ENCODE measurements at places on chromosomes 12 and 14.

- DNase-seq = no peak
Observed at GRCh38 chr12:113103756-113104450, 31.7 kb downstream of the RASAL1 start.

DNA sequence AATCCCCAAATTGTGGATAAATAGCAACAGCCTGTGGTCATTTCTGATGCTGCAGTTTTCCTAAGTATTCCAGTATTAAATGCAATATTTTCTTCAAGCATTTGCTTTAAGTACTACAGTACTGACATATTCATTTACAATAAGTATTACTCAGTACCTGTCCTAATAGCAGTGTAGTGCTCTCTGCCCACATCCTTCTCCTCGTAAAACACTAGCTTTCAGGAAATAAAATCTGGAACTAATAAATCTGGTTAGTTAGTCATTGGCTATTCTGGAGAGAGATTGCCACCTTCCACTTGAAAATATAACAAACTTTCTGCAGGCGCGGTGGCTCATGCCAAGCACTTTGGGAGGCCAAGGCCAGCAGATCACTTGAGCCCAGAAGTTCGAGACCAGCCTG, 441.5 kb downstream of the PRKD1 start:
- DNase-seq = no peak

DNA sequence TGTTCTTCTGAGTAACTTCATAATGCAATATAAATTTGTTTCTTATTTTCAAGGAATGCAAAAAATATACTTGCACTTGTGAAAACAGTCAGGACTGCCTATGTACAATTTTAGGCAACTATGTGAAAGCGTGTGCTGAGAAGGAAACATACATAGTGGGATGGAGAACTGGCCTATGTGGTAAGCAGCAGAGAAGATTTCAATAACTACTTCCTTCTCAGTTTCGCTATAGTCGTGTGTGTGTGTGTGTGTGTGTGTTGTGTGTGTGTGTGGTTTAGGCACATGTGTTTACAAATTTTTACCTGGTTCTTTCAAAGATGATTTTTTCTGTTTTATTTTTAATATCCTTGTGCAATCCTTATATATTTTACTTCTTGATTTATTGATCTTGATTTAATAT, 211.8 kb downstream of the LRRK2 start:
- no peak for DNase-seq

DNA sequence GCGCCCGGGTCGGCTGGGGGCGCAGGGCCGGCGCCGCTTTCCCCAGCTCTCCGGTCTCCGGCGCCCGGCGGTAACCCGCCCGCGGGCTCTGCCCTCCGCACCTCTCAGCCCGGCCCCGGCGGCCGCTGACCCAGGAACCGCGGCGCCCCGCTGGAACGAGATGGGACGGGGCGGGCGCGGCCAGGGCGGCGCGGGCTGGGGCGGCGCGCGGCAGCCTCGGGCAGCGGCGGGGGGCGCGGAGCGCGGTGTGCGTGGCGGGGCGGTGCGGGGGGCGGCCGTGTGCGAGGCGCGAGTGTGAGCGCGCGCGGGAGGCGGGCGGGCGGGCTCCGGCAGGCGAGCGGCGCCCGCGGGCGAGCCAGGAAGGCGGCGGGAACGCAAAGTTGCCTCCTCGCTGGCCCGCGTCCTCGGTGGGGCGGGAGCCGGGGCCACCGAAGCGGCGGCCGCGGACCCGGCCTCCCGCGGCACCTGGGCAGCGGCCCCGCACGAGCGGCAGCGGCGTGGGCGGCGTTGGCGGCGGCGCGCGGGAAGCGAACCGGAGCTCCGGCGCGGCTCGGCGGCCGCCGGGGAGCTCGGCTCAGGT, 671 bp upstream of the DIO3 start:
- DNase-seq = no peak

GRCh38 chr12:107356266-107356936, 263.1 kb upstream of the CRY1 start:
- DNase-seq = no peak

DNA sequence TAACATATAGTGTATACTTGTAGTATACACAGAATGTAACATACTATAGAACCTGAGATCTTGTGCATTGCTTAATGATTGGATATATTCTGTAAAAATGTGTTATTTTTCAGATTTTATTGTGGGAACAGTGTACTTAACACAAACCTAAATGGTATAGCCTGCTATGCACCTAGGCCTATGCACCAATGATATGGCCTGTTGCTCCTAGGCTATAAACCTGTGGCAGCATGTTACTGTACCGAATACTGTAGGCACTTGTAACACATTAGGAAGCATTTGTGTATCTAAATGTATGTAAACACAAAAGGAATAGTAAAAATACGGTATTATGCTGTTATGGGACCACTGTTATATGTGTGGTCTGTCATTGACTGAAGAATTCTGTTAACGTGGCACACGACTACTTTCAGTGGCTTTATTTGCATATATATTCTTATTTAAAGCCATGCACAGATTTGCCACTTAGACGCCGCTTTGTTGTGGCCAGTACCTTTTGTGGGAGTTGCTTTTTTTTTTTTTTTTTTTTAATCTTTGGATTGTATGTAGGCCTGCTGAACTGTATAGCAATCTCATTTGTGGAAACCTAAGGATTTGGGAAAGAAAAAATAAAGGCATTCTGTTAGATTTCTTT, 7.4 kb downstream of the PAPOLA start:
- no peak for DNase-seq

DNA sequence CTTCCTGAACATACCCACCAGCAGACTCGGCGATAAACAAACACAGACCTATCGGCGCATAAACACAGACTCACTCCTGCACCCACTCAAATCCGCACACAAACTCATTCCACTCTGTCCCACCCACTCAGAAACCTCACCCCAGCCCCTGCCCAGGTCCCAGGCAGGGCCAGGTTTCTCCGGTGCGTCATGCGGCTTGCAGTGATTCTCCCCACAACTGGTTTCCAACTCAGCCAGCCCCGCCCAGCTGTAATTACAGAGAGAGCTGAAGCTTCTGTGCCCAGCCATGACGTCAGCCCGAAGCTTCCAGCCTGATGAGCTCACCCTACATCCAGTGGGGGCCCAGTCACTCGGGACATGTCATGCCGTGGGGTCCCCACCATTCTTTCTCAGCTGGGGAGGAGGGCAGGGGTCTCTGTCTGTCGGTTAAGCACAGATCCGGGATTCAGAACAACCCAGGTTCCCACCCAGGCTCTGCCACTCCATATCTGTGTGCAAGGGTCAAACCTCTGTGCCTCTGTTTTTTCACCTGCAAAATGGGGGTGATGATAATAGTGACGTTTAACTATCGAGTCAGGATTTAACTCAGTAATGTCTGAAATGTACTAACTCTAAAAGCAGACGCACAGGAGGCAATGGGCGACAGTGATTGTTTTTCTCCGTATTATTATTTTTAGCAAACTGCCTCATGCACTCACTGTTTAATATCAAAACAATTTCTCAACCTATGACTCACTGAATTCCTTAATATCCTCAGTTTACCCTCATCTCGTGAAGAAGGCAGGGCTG, 2.3 kb upstream of the HSPB8 start:
- DNase-seq = no peak

DNA sequence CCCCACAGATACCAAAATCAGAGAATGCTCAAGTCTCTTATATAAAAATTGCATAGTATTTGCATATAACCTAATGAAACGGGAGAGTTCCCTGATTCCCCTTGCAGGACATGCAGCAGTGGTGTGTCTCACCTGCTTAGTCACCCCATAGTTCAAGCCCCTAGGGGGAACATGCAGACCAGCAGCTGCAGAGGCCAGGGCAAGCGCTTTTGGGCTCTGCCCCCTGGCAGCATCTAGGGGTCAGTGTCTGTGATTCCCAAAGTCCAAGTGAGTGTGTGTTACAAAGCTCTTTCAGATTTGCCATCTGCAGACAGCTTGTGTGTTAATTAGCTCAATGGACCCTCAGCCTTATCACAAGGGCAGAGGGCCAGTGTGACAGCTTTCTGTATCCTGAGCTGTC, 110.1 kb downstream of the DNAI7 start:
- no peak for DNase-seq

- DNase-seq = no peak
Observed at GRCh38 chr12:22491034-22491433, 53.3 kb downstream of the C2CD5 start.

GRCh38 chr12:79406993-79407392, 283.8 kb downstream of the PAWR start:
- DNase-seq = no peak

GRCh38 chr12:104909761-104910160, 48.3 kb downstream of the SLC41A2 start:
- no peak for DNase-seq

DNA sequence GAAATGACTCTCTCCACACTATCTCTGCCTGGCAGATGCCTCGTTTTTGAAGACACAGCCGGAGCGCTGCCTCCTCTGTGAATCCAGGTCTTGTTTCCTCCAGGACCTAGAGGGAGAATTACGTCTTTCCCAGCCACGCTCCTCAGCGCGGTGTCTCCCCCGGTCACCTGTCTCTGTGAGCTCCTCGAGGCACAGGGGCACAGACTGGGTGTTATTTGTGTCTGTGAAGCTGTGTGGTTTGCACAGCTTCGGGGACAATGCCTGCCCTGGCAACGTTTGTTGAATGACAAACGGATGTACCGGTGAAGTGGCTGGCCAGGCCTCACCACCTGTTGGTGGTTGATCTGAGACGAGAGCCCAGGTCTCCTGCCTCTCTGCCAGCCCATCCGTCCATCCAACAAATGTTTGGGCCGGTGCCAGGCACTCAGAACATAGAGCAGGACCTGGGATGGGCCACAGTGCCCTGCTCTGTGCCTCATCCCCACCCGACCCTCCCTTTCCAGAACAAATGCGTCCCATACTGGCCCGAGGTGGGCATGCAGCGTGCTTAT, 6.1 kb downstream of the PTPN6 start:
- no peak for DNase-seq

- DNase-seq = no peak
Observed at GRCh38 chr12:9260931-9261330, 52.7 kb upstream of the PZP start.

GRCh38 chr14:29168149-29168548, 401.6 kb downstream of the FOXG1 start:
- no peak for DNase-seq

GRCh38 chr14:61641914-61642613, 53.2 kb upstream of the HIF1A start:
- no peak for DNase-seq

DNA sequence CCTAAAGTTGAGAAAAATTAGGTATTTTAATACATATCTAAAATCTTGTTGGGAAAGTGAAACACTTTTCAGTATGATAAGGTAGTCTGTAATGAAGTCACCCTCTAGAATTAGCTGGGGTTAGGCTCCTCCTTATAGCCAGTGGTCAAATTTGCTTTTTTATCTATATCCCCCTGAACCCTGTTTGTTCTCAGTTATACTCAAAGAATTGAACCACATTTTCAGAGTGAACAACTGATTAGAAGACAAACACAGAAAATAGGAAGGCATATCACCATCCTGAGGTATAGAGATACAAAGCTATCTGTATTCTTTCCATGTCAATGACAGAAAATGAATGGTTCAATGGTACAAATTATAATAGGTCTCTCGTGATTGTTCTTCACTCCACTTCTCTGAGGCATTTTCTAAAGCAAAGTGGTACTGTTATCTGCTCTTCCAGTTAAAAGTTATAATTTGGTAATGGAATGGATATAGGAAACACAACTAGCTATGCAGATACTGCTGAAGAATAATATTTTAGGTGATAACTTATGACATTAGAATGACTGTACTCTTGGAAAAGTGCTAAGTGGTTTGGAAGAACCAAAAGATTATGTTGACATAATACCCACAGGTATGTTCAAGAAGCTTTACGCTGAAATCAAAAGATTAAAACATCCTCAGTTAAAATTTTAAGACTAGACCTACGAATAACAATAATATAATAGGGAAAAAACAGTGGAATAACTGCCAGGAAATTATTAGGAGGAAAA, 27.6 kb downstream of the WASHC3 start:
- no peak for DNase-seq

DNA sequence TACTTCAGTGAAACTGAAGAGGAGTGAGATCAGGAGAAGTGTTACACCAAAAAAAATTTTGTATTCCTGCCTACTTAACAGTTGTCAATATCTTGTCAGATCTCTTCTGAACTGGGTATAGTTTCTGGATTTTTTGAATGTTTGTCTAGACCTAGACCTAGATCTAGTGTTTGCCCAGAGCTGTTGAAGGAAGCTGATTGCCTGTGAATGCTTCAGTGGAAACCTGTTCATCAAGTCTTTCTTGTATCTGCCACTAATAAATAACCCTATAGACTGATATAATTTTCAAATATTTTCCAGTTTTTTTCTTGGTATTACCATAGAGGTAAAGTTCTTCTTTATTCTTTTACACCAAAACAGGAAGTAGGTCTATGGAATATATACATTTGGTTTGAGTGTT, 781.5 kb upstream of the FBXO33 start:
- no peak for DNase-seq

DNA sequence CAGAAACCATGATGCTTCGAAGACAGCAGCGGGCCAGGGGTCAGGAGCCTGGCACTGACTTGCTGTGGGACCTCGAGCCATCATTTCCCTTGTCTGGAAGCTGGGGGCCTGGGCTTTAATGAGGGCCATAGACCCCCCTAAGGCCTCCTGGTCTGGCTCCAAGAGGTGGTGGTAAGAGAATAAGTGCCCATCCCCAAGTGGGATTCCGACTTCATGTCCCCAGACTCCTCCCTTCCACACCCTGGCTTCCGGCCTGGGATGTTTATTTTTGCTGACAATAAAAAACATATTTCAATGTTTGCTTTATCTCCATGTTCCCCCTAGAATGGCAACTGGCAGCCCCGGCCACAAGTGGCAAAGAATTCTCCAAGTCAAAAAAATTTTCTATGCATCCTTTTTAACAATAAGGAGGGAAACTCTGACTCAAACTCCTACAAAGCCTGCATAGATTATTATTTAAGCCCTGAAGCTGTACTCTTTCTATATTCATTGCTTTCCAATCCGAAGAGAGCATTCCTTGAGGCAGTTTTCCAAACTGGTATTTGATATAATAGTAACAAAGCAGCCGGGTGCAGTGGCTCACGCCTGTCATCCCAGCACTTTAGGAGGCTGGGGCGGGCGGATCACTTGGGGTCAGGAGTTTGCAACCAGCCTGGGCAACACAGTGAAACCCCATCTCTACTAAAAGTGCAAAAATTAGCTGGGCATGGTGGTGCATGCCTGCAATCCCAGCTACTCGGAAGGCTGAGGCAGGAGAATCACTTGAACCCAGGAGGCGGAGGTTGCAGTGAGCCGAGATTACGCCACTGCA, 84.0 kb downstream of the ITPK1 start:
- DNase-seq = no peak

DNA sequence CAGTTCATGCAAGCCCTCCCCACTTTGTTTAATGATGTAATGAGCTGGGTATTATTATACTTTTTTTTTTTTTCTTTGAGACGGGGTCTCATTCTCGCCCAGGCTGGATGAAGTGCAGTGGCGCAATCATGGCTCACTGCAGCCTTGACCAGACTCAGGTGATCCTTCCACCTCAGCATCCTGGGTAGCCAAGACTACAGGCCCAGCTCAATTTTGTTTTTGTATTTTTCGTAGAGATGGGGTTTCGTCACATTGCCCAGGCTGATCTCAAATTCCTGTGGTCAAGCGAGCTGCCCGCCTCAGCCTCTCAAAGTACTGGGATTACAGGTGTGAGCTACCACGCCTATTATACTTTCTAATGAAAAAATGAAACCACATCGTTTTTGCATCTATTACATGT, 4.5 kb upstream of the DCAF11 start:
- no peak for DNase-seq

GRCh38 chr12:67193704-67194103, 75.5 kb upstream of the CAND1 start:
- peak; percentile 8 for DNase-seq

GRCh38 chr12:8471090-8471489, 15.3 kb downstream of the CLEC6A start:
- no peak for DNase-seq
